ENCODE measurements at places on chromosomes 4 and X.
A peak's percentile ranks its signal among the peaks of the same experiment; 100 is the strongest.

DNA sequence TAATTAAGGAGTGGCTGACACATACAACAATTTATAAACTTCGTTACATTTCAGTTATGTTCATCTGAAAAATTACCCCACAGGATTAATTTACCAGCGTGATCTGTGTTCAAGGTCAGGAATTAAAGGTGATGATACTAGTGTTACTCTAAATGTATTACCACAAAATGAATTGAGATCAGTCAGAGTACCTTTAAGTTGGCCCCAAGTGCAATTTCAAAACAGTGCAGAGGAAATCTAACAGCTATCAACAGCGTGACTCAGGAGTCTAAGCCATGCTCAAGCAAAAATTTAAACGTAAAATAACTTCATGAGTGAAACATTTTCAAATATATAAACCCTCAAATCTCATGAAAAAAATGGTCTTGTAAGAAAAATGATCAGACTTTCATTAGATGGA lies 18.7 kb downstream of the ANTXR2 start:
- no peak for DNase-seq

DNA sequence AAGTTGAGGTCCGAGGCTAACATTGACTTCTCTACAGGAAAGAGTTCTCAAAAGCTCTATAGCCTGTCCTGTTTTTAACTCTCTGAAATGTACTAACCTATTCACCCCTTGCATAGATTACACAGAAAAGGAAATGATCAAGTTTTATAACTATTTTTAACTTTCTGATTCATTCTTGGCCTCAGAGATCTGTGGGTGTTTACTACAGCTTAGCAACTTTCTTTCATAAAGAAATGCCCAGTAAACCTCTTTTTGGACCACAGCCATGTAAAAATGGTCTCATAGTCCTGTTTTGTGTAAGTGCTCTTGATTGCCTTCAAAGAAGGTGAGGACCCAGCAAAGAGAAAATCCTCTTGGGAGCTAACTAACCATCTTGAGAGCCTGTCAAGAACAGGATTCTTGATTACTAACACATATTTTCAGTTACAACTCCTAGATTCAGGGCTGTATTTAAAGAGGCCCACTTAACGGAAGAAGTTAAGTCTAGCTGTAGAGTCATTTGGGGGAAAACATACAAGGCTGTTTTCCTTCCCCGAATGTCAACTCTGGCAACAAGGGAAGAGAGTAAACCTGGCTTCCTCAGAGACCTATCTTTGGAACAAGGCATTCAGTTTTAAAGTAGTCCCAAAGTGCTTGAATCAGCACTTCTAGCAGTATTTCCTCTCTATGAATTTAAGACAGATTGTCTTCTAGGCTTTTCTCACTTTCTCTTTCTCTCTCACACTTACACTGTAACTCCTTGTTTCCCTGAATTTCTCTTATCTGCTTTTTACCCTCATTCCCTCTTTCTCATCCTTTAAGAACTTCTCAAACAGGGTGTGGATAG lies 78.2 kb downstream of the IL21 start:
- no peak for DNase-seq

DNA sequence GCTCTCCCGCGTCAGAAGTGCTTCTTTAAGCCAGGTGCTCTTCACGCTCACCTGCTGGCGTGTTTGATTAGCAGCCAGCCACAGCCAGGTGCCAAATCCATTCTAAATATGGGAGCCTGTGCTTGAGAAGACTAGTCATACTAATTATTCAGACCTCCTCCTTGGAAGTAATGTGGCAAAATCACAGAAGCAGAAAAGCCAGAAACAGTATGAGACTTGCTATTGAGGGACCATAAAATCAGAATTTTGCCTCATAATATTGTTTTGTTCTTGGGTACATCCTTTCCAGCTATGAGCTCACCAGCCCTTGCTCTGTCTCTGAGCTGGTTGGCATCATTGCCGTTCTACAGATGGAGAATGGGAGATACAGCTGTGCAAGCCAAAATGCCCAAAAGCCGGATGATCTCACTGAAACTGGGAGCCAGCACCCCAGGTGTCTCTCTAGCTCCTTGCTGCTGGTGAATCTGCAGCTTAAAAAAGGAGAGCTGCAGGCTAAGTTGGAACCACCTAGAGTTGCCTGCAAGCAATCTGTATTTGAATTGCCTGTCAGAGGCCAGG lies 205.4 kb downstream of the SHROOM3 start:
- DNase-seq: no peak

GRCh38 chrX:148501386-148502066 lies 1.1 kb downstream of the AFF2 start:
- no peak for DNase-seq

DNA sequence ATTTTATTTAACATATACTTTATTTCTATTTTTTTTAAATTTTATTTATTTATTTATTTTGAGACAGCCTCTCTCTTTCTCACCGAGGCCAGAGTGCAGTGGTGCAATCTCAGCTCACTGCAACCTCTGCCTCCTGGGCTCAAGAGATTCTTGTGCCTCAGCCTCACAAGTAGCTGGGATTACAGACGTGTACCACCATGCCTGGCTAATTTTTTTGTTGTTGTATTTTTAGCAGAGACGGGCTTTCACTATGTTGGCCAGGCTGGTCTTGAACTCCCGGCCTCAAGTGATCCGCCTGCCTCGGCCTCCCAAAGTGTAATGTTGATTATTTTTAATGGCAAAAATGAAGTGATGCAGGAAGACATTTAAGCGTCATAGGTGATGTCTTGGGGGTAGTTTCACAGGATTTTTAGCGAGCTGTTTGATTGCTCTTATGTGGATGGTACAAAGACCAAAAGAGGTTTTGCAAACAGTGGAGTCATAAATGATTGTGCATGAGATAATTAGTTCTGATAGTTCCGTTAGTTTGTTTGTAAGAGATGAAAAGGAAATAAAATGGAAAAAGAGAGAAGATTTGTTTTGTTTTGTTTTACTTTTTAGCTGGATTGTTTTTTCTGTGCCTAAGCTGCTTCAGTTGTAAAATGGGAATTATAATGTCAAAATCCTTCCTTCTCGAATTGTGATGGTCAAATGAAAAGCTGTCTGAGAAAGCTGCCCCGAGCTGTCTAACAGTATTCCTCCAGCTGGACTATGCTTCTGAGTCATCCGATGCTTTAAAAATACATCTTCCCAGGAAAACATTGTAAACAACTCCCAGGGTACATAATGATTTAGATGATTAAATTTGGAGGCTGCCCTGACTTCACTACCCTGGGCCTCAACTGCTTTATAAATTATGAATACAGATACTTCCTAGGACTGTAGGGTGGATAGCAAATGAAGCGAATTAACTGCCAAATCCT lies 14.7 kb downstream of the RHOH start:
- DNase-seq: no peak

- DNase-seq: no peak
Observed at GRCh38 chr4:98921292-98921691, 7.6 kb downstream of the EIF4E start.

DNA sequence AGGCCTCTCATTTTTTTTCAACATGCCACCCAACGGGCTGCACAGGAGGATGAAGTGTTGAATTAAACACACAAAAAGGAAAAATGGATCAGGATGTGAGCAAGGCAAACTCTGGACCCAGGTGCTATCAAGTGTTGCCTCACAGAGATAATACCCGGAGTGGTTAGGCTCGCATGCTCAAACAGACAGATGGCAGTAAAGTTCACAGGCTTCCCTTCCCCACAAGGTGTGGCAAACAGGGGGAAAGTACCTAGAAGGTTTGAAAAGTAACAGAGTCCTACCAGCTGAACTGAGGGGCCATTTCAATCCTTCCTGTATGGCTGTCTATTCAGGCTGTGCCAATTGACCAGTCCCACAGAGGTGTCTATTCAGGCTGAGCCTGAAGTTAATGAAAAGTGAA lies 123.9 kb upstream of the GC start:
- no peak for DNase-seq

DNA sequence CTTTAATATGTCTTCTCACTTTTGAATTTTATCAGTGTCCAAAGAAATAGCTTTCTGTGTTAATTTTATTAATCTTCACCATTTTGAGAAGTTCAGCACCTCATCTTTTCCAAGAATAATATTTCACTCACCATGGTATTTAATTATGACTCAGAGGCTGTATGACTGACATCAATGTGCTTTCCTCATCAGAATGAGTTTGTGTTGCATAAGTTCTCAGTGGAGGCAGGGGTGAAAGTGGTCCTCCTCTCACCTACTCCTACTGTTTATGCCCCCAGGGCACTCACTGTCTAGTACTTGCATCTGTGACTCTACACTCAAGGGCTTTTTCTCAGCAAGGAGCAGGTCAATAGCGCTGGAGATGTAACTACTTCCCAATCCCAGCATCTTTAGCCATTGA lies 905.3 kb upstream of the INTU start:
- no peak for DNase-seq

DNA sequence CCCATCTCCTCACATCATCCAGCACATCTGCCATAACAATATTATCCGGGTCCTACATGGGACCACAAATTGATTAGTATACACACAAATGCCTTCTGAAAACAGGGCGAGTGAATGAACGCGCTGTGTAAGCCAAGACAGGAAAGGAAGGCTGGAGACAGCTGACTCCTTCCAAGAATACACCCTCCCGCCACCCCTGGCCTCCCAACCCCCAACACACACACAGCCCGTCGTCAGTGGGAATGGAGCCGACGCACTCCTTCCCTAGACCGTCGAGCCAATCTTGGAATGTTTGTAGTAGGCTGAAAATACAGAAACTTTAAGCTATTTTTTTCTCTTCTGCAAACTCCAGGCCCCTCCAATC lies 319 bp upstream of the MAGEH1 start:
- DNase-seq: no peak

GRCh38 chrX:34563804-34564203 lies 93.3 kb downstream of the TMEM47 start:
- DNase-seq: no peak

GRCh38 chr4:74055096-74055495 lies 16.6 kb upstream of the CXCL3 start:
- no peak for DNase-seq

DNA sequence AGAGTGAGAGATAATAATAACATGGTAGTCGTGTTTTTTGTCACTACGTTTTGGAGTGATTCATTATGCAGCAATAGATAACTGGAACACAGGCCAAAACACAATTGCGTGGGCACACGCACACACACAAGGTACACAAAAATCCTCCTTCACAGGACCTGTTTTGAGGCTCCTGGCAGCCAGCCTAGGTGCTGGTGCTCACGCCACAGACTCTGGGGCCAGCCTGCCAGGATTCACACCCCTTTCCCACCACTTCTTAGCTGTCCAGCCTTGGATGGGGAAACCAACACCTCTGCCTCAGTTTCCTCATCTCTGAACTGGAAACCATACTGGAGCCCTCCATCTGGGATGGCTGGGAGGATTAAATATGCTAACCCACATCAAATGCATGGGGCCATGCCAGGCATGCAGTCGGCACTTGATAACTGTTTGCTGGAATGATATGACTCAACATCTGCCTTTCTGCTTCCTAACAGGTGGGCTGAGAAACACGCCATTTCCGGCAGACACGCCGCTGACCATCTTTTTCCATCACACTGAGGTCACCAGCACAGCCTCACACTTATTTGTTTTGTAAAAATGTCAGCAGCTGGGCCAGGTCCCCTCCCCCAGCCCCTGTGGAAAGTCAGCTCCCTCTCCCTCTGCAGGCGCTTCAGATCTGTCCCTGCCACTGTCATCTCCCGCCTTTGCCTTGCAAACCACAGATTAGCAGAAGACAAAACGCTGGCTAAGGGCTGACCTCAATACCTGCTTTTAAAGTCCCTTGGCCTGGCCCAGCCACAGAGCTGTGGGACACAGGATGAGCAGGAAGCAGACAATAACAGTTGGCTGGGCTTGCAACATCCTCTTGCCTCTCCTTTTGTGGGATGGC lies 237.5 kb downstream of the BCOR start:
- DNase-seq: peak; percentile 52

DNA sequence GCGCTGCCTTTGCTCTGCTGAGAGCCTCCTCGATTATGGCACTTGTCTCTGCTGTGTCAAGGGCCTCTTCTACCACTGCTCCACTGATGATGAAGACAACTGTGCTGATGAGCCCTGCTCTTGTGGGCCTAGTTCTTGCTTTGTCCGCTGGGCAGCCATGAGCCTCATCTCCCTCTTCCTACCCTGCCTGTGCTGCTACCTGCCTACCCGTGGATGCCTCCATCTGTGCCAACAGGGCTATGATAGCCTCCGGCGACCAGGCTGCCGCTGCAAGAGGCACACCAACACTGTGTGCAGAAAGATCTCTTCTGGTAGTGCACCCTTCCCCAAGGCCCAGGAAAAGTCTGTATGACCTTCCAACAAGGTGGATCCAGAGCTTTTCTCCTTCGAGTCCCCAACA lies 106.8 kb upstream of the VAMP7 start:
- no peak for DNase-seq

DNA sequence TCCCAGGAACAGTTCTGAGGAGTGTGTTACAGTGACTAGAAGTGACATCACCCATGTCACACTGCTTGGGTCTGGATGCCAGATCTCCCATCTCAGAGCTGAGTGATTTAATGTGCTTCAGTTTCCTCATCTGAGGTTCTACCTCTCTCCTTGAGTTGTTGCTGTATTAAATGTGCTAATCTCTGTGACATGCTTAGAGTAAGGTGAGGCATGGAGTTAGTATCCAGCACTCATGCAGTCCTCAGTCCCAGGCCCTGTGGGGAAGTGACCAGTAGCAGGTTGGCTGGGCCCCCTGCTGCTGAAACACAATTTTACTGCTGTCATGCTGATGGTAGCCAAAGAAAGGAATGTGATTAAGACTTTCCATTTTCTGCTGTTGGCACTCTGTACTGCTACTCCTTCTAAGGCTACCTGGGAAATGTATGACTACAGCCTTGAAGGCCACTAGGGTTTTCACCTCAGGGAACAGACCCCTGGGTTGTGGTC lies 639.6 kb downstream of the MID1IP1 start:
- DNase-seq: no peak

GRCh38 chr4:10003666-10004065 lies 17.6 kb downstream of the SLC2A9 start:
- no peak for DNase-seq

DNA sequence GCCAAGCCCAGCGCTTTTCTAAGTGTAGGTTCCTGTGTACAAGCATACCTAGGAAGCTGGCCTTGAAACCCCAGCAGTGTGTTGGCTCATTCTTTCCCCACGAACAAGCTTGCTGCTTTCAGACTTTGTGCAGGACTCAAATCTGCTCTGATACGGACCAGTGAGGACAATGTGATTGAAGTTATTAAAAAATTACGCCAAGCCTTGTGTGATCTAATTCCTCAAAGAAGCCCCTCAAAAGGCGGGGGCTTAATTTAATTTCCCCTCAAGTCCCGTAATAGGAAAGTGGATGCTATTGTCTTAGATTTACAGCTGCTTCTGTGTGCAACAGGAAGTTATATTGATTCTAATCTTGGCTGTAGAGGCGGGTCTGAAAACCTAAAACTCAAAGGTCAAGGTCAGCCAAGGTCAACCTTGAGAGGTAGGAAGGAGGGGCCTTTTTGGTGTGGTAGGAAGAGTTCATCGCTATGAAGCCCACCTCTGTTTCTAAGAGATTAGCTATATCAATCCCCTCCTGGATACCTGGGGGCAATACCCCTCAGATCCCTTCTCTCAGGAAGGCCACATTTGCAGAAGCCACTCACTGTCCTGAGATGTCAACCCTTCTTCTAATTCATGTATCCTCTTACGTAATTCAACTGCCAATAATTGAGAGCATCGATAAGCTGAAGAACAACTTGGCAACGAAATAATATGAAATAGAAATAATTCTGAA lies 45.1 kb downstream of the TBC1D9 start:
- DNase-seq: no peak

Measured in ovary (tissue), 10 donors.